ENCODE measurements at places on chromosomes 2 and 18.

DNA sequence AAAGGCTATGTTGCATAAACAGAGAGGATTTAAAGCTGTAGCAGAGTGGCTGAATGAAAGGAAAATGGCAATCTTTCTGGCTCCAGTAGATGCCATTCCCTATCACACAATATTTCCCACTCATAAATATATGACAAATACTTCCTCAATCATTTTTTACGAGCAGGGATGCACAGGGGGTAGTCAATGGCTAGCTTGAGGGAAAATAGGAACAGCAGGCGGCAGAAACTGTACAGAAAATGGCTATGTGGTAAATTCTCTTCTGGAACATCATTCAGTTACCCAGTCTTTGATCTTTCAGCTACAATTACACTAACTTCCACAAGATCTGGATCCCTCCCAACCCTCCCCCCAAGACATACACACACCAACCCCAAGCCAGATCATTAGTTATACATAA lies 127.2 kb downstream of the OLA1 start:
- DNase-seq = peak; percentile 81

DNA sequence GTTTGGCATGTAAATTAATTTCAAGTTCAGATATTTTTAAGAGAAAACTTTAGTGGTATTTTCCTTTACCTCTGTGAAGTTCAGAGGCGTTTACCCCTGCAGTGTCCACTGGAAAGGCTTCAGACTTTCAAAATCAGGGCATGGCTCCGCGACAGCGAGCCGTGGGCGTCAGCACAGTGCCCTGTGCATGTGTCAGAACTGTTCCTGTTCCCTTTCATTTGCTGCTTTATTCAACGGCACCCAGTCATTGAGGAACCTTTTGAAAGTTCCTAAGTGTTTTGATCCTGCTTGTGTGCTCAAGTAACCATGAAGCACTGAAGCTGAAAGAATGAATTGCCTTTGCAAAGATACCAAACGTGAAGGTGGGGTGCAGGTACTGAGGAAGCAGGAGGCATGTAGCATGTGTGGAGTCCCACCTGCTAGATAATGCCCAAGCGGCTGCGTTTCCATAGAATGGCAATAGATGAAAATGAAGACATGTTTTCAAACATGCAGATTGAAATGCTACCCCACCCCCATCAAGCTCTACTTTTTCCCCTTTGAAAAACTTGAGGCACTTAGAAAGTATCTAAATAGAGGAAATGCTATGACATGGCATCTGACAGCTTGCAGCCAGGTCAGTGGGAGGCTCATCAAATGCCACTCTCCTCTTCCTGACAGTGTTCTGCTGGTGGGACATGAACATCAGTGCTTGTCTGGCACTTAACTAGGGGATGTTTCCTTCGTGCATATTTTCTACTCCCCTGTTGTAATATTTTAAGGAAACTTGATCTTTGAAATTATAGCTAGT lies 148.6 kb downstream of the ZNF236 start:
- DNase-seq = no peak

DNA sequence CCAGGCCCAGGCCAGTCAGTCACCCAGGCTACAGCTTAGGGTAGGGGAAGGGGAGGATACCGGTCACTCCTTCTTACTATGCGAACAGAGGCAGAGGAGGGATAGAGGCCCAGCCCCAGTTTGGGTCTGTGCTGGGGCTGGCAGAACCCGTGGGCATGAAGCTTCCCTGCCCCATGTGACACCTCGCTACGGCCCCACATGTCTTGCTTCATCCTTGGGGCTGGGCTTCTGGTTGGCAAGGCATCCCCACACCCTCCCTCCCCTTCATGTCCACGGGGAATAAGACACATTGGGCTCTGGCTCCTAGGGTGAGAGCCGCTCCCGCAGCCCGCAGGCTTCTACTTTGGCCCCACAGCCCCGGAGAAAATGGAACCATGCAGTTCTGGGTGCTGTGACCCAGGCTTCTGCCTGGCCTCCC lies 32.4 kb downstream of the HS1BP3 start:
- no peak for DNase-seq

- DNase-seq = no peak
Observed at GRCh38 chr18:35112696-35113095, 71.5 kb downstream of the MAPRE2 start.

DNA sequence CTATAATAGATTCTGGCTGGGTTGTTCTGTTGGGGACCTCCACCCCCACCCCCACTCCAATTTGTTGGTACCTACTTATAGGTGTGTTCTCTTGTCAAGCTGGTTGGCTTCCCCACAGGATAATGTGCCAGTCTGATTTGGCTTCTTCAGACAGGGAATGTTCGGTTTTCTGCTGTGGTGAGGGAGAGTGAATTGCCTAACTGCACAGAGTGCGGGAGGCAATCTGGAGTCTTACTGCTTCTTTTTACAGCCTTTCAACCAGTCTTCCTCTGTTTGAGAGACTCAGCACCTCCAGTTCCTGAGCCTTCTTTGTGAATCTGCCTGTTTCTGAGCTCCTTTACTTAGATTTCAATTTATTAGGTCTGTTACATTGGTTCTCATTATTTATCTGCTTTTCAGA lies 27.4 kb upstream of the SNORC start:
- DNase-seq = no peak

DNA sequence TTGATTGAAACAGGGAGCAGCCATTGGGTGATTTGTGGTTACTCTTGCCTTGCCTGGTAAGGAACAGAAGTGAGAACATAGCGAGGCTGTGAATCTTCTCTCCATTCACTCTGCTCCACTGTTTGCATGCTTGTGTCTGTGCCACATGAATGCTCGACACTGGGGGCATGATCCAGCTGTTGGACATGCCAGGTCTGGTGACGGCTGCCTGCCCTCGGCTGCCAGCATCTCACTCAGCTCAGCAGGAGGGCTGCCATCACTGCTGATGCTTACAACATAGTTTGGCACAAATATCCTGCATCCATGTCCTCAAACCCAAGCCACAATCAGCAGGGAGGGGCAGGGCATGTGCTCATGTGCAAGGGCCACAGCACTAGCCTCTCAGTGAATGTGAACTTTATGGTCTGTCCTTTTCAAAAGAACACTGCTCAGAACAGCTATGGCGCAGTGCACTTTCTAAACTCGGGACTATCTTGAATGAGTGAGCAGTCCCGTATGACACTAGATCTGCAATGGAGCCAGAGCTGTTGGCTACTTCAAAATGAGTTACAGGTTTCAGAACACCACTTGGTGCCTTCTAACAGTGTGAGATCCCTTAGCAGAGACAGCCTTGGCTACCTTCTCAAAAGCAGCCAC lies 126.3 kb downstream of the NRP2 start:
- DNase-seq = peak; percentile 14

GRCh38 chr18:30970196-30970816 lies 72.2 kb downstream of the DSC3 start:
- peak; percentile 56 for DNase-seq

- DNase-seq = no peak
Observed at GRCh38 chr2:95670686-95671085, 78.9 kb downstream of the TRIM43 start.

DNA sequence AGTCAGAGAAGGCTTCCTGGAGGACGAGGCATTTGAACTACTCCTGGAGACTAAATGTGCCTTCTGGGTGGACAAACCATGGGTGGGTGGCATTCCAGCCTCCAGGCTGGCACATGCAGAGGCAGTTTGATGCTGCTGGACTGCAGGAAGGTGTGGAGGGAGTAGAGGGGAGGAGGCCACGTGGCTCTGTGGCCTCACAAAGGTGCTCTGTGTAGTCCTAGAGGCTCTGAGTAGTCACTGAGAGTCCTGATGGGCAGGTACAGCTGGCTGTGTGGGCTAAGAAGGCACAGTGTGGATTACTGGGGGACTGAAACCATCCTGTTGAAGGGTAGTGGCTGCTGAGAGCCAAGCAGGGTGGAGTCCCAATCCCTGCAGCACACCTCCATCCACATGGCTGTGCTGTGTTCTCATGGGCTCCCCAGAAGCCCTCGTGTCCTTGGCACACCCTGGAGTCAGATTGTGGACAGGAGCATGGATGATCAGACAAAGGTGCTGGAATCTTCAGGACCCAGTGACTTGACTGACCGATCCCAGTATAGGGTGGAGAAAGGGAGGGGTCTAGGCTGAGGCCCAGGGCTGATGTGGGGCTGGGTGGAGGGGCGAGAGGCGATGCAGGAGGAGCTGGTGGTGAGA lies 87.4 kb upstream of the HS6ST1 start:
- DNase-seq = no peak

- no peak for DNase-seq
Observed at GRCh38 chr18:31566576-31567306, 24.9 kb upstream of the TTR start.

DNA sequence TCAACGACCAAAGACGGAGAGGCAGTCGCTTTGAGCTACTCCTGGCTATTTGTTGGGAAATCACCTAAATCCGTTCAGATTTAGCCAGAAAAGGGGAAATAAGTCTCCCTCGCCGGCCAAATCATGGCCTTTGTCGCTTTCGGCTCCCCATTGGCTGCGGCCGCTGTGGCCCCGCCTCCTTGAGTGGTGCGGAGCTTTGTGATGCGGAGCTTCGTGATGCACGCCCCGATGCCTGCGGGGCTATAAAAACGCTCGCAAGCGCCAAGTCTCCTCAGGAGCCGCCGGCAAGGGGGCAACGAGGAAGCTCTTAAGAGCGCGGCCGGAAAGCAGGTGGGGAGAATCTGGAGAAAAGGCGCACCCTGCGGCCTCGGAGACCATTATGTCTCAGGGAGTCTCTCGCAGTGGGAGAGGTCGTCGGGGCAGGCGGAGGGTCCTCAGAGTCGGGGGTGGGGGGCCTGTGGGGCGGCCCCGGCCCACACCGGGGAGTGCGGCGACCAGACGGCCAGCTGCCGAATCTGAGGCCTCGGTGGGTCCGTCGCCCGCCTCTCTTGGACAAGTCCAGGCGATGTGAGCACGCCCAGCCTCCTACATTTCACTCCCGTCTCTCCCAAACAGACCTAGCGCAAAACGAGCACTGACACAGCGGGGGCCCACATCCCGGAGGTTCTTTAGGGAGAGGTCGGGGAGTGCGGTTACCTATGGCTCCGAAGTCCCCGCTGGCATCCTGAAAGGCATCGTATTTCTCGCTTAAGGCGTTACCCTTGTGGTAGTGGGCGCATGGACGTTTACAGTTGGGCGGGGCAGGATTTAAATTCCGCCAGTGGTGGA lies at the start of gene CABYR:
Gene CABYR, plus strand, starts transcription at position 274 of the 828 bp plus-strand sequence. CDS start 4,053 bp downstream, outside the sequence.
- peak; percentile 96 for DNase-seq

GRCh38 chr2:221285148-221285547 lies 287.0 kb downstream of the EPHA4 start:
- no peak for DNase-seq

DNA sequence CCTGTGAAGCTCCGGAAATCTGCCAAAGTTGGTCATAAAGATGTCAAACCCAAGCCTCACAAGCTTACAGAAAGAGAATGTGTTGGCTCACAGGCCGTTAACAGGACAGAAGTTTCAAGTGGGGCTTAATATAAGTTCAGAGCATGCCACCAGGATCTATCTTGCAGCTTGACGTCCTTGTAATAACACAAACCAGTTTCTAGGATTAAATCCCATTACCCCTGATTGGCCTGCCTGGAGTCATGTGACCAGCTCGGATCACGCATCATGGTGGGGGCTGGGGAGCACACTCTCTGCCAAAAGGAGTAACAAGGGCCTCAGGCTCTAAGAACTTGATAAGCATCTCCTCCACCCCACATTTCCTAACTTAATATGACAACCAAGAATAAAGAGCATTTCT lies 38.9 kb upstream of the SCG2 start:
- no peak for DNase-seq

DNA sequence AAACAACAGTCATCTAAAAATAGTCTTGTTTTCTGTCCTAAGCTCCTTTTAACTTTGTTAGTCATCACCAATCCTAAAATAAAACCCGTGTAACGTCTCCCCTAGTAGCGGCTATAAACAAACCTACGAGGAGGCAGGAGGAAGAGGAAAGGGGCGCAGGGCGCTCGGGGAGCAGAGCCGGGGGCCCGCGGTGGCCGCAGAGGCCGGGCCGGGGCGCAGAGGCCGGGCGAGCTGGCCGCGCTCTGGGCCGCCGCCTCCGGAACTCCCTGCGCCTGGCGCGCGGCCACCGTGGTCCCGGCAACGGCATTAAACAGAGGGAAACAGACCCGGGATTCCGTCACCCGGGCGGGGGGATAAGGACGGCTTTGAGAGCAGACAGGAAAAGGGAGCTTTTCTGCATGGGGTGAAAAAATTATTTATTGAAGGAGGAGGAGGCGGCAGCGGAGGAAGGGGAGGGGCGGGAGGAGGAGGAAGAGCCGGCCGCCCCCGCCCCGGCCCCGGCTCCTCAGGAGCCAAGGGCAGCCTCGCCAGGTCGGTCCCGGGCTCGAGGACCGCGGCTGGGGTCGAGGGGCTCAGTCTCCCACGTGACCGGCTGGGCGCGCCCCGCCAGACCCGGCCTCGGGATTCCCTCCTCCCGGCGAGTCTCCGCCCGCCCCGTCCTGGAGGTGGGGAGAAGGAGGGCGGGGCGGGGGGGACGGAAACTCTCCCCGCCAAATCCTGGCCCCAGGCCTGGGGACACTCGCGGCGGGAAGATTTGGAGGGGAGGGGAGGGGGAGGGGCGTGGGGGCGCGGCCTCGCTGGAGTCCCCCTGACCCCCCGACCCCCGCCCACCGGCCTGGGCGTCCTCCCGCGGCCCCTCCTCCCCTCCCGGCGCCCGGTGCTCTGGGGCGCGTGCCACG lies 1.8 kb upstream of the NFATC1 start:
- peak; percentile 82 for DNase-seq

DNA sequence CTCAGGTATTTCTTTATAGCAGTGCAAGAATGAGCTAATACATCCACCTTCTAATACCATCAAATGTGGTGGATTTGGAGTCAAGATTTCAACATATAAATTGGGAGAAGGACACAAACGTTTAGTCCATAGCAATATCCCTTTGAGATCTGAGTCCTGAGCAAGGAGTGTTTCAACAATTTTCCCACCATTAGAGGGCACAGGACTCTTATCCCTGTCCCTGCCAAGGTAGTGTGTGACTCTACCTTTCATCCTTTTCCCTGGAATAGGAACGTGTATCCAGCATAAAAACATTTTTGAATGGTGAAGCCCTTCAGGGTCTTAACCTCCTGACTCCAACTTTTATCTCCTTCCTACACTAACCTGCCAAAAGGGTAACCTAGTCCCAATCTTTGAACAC lies 181.3 kb upstream of the SRD5A2 start:
- no peak for DNase-seq

GRCh38 chr18:28766721-28767120 lies 589.8 kb upstream of the CDH2 start:
- no peak for DNase-seq

DNA sequence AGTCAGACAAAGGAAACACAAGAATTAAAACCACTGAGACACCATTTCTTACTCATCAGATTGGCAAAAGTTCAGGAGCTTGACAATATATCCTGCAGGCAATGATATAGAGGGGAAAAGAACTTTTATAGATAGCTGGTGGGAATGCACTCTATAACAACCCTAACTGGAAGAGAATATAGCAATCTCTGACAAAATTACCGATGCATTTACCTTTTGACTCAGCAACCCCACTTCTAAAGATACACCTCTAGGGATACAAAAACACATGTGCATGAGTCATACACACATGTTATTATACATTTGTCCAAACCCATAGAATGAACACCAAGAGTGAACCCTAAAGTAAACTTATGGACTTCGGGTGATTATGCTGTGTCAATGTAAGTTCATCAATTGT lies 79.4 kb upstream of the SRD5A2 start:
- DNase-seq = no peak

- DNase-seq = no peak
Observed at GRCh38 chr2:218788529-218789255, 6.7 kb downstream of the CYP27A1 start.

GRCh38 chr2:136386046-136386445 lies 268.1 kb upstream of the CXCR4 start:
- no peak for DNase-seq
